ENCODE measurements at places on chromosomes 1 and 21.

DNA sequence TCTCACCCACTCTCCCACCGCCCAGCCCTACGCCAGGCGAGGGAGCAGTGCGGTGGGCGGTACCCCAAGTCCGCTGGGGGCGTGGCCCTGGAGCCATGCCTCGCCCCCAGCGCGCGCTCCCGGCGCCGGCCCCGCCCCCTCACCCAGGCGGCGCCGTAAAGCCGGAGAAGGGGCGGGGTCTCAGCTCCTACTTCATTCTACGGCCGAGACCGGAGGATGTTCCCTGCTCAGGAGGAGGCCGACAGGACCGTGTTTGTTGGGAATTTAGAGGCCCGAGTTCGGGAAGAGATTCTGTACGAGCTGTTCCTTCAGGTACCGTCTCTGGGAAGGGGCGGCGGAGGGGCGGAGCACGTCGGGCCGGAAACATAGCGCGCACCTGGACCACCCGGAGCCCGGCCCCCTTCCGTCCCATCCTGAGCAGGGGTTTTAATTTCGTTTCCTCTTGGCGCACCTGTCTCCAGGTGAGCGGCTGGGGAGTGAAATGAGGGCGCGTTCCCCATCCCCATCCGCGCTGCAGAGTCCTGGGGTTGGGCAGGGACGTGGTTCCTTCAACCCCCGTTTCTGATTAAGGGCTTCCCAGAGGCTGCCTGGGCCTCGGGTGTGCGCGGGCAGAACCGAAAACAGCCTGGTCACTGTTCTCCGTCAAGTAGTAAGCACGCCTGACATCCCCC lies at the start of gene RBM11:
Gene RBM11 (plus strand): TSS at position 187 of the 671 bp plus-strand sequence. CDS start 30 bp downstream, at position 217.
- peak; percentile 42 for DNase-seq

DNA sequence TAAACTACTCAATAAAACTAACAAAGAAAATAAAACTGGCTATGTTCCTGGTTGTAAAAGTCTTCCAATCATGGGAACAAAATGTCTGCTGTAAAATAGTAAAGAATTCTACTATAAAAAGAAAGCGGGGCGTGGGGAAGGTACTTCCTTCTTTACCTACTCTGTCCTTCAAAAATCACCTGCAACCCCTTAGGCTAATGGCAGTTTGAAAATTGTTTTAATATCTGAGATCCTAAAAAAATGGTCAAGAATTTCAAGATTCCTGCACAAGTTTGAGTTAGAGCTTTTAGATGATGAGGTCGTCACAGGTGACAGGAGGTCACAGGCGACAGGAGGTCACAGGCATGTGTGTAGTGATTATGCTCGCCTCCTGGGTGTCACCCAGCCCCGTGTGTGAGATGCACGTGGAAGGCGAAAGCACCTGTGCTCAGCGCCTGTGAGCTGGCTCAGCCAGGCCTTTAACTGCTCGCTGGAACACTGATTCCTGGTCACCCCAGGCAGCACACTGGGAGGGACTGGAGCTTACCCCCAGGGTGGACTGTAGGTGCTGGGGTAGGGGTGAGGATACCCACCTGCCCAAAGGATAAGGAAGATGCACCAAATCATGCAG lies 18.6 kb upstream of the TMPRSS2 start:
- no peak for DNase-seq

DNA sequence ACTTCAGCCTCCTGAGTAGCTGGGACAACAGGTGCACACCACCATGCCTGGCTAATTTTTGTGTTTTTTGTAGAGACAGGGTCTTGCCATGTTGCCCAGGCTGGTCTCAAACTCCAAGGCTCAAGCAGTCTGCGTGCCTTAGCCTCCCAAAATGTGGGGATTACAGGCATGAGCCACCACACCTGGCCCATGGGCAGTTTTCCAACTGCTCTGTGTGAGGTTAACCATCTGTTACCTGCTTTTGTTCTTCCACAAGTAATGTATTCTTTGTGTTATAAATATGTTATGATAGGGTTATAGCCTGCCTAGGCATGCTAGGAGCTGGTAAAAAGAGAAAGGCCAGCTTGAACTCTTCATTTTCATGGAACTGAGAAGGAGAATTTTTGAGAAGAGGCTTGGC lies 30.7 kb downstream of the TUFT1 start:
- no peak for DNase-seq

GRCh38 chr21:45199201-45199600 lies 88.5 kb downstream of the POFUT2 start:
- DNase-seq = no peak

DNA sequence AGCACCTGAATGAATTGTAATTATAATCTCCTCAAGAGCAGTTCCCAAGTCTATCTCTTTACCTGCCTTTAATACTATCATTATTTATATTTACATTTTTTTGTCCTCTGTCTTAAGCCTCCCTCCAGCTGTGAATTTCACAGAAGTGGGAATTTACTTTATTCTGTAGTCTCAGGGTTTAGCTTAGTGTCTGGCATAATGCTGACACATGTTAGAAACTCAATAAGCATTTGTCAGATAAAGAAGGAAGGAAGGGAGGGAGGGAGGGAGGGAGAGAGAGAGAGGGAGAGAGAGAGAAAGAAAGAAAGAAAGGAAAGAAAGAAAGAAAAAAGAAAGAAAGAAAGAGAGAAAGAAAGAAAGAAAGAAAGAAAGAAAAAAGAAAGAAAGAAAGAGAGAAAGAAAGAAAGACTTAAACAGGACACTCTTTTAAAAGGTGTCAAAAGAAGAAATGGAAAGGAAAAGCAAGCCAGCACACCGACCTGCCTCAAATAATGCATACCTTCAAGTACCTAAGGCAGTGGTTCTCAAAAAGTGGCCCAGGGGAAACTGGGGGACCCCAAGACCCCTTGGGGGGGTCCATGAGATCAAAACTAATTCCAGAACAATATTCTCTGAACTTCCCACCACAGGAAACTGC lies 1.8 kb upstream of the PGLYRP4 start:
- no peak for DNase-seq

- peak; percentile 30 for DNase-seq
Measured at GRCh38 chr1:151984313-151984956, 9.2 kb downstream of the S100A10 start.

DNA sequence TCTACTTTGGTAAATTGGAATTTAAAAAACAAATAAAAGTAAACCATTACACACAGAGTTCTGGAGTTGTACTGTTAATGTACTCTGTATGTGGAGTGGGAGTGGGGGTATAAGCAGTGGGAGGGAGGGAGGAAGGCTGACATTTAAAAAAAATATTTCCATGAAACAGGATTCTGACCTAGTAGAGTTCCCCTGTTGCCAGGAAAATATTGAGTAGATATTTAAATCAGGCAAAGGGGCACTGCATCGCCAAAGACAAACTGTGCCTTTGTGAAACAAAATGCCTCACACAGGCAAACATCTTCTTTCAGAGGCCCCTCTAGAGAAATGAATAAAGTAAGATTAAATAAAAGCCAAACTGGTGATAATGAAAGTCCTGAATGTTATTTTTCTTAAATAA lies 87.8 kb downstream of the ERG start:
- DNase-seq = no peak

GRCh38 chr1:96995351-96995750 lies 273.8 kb downstream of the PTBP2 start:
- peak; percentile 50 for DNase-seq

DNA sequence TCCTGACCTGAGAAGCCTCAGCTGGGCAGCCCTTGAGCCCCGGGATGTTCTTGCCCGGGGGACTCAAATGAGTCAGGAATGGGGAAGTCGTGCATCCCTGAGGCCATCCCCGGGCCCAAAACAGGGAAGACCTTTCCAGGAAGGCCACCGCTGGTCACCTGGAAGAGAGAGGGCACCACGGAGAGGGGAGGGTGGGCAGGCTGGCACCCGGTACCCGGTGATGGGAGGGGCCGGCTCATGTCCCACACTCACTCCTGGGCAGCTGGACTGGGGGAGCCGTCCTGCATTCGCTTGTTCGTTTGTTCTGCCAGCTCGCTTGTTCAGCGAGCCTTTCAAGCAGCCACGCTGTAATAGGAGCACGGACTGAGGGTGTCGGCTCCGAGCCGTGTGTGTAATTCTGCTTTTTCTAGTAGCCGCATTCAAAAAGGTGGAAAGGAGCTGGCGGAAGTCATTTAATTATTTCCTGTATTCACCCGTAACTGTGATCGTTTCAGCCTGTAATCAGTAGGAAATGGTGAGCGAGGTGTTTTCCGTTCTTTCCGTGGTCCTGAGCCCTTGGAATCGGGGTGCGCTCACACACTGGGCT lies 48.4 kb upstream of the CCDC27 start:
- DNase-seq = no peak

GRCh38 chr1:188930382-188930781 lies 1547.3 kb downstream of the BRINP3 start:
- DNase-seq = no peak

GRCh38 chr21:46627726-46628125 lies 7.7 kb upstream of the PRMT2 start:
- no peak for DNase-seq

DNA sequence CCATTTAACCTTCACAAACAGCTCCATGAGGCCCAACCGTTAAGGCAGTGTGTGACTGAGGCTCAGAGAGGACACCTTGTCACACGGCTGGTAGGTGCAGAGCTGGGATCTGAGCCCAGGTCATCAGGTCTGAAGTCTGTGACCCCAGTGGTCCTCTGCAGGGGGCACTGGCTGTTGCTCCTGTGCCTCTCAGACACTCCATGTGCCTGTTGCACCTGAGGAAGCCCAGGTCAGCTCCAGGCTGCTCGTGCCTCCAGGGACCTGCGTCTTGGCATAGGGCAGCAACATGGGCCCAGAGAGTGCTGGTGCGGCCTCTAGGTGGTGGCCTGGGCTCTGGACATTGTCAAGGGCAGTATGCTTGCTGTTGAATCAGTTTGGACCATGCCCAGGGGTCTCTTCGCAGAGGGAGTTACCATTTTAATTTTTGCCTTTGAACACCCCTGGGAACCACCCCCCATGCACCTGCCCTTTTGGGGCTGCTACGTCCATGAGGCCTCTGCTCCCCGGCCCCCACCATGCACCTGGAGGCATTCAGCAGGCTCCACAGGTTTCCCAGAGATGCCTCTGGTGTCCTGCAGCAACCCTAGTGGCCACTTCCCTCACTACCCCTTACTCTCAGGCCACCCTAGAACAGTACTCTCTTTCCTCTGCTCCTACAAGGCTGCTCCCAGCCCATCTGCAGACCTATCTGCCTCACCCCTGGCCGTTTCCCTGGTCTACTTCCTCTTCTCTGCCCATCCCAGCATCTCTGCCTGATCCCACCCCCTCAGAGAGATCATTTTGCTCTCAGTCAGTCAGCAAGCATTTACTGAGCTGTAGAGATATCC lies 25.2 kb upstream of the EPS8L3 start:
- DNase-seq = no peak

DNA sequence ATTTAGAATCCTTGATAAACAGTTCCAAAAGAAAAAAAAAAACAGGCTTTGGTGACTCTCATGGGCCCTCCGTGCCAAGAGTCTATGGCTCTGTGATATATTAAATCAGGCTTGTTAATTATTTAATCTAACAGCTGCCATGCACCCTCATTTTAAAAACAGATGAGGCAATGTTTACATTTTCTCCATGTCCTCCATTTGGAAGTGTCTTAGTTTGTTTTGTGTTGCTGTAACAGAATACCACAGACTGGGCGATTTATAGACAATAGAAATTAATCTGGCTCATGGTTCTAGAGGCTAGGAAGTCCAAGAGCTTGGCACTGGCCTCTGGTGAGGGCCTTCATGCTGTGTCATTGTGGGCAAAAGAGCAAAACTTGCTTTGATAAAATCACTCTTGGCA lies 58.0 kb downstream of the B3GALT5 start:
- DNase-seq = no peak

DNA sequence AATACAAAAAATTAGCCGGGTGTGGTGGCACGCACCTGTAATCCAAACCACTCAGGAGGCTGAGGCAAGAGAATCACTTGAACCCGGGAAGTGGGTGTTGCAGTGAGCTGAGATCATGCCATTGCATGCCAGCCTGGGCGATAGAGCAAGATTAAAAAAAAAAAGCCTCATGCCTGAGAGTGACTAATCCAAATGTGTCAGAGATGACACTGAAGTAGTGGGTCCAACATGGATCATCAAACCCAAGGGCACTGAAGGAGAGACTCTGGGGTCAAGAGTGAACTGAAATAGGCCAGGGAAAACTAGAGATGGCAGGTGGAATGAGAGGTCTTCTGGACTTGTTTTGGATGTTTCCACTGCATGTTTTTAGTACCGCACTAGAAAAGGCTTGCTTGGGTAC lies 10.2 kb upstream of the CACHD1 start:
- peak; percentile 6 for DNase-seq

DNA sequence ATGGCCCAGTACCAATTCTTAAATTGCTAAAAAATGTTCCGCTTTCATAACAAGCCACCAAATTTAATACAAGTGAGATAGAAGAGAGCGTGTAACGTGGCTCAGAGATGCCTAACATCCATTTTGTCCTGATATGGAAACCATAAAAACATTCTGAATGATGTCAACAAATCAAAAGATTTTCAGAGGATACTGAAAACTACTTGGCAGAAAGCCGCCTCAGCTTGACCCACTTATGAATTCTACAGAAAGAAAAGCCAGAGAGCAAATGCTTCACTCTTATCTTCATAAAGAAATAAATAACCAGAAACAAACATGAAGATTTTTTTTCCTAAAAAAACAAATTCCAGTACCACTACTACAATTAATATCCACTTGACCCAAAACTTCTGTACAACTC lies 41.2 kb downstream of the OMA1 start:
- DNase-seq = no peak

DNA sequence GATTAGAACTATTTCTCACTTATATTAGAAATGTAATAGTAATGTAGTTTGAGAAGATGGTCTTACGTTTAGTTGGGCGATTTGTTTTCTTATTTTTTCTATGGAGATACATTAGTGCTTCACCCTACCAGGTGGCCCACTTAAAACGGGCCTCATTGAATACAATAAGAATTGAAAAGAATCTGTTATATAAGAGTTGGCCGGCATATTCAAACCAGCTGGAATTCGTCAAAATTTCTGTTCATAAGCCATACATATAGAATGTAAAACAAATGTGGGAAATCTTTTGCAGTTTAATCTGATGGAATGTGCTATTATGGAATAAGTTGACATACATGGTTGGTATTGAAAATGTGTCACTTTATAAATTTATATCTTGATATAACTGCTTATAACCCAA lies 96.4 kb upstream of the C1orf105 start:
- DNase-seq = peak; percentile 12

- DNase-seq = no peak
Measured at GRCh38 chr1:18166341-18166740, 58.7 kb downstream of the IGSF21 start.

GRCh38 chr1:192639607-192640368 lies 3.8 kb downstream of the RGS13 start:
- DNase-seq = peak; percentile 81

DNA sequence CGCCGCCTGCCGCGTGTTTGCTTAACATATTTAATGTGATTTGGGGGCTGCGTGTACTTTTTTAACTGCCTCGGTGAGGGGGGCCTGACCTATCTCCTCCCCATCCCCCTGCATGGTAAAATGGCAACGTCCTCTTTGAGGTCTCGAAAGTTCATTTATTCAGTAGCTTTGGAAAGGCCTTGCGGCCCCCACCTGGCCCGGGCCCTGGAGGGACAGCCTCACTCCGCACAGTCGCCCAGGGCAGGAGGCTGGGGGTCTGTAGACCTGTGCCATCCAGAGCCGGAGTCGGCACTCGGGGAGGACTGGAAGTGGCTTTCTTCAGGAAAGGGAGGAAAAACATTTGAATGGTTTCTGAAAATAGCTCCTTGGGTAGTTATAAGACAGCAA lies 38.0 kb upstream of the ACTRT2 start:
- DNase-seq = no peak

- DNase-seq = no peak
Measured at GRCh38 chr1:208071435-208072031, 160.6 kb upstream of the CD34 start.

GRCh38 chr1:3558036-3558726 lies 53.1 kb downstream of the MEGF6 start:
- no peak for DNase-seq
